ENCODE measurements at places on chromosomes 7 and 10. TPM values are rescaled to one million over a fixed set of nuclear protein-coding genes. Genes with fewer than 3 reads are reported as not detected.
A peak's percentile ranks its signal among the peaks of the same experiment; 100 is the strongest.

PAX4 gene
- 0.33 TPM for total RNA-seq

ANKMY2 gene
- 20.5 TPM for total RNA-seq

MACROH2A2 gene
- total RNA-seq: 75.2 TPM

TRIM73 gene
- 7.4 TPM for total RNA-seq

VCL gene
- 200 TPM for total RNA-seq

PTN gene
- 1.7 TPM for total RNA-seq

DNA sequence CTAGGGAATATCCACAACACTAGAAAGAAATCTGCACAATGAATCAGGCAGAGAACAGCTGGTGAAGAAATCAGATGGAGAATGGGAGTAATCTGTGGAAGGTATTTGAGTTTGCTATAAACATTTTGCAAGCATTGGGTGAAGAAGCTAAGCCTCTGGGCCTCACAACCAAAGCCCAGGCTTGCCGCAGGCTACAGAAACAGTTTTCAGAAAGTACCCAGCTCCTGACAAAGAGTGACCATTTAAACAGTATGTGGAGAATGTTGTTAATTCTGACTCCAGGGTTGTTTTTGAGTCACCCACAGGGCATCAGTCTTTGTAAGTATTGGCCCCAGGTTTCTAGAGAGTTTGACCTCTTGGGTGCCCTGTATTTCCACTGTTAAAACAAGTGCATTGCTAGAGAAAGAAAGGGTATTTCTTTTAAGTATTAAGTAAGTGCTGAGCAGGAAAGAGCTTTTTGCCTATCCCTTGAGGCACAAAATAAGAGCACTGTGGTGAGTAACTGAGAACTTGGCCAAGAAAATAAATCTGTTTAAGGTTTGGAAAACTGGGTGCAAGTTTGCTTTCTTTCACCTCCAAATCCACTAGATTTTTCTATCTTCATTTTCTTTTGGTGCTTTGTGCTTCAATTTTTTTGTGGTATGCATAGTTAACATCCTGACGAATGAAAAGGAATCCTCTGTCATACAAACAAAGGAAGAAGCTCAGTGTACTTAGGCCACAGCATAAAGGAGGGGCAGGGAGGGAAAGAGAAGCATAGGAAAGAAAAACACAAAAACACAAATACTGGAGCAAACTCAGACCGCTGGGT lies 691.8 kb downstream of the SUGCT start:
- peaks cover 1% of the 10 kb centered on the region for H3K27me3 ChIP-seq
- H3K4me3 ChIP-seq: no peak overlapping the region
- no peak overlapping the region for H3K27ac ChIP-seq

GRCh38 chr7:117034851-117035464 lies 81.7 kb downstream of the ST7 start:
- H3K27ac ChIP-seq: peak overlapping the region; percentile 93
- peaks cover 28% of the 10 kb centered on the region for H3K4me1 ChIP-seq
- no peak for DNase-seq
- no peak overlapping the region for H3K4me3 ChIP-seq

DNA sequence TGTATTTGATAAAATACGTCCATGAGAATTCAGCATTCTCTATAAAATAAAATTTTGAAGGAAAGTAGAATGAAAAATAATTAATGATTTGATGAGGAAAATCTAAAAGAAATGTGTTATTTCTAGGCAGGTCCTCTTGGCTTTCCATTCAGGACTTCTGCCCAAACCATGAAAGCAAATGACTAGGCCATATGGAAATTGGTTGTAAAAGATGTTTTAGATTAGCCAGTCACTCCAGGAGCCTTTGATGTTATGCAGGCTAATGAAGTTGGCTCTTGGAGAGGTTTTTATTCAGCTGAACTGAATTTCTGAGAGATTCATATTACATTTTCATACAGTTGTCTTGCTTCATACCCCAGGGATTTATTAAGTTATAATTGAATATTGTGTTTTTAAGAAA lies 452.8 kb downstream of the SDK1 start:
- H3K36me3 ChIP-seq: no peaks in the 10 kb centered on the region
- H3K4me1 ChIP-seq: peaks cover 5% of the 10 kb centered on the region
- H3K27me3 ChIP-seq: no peaks in the 10 kb centered on the region
- no peak overlapping the region for H3K4me3 ChIP-seq
- H3K27ac ChIP-seq: no peak overlapping the region

- no peak overlapping the region for H3K4me3 ChIP-seq
- peaks cover 4% of the 10 kb centered on the region for H3K27me3 ChIP-seq
- H3K36me3 ChIP-seq: peaks cover 4% of the 10 kb centered on the region
- peaks cover 51% of the 10 kb centered on the region for H3K4me1 ChIP-seq
Observed at GRCh38 chr7:112134039-112134438, 72.2 kb downstream of the DOCK4 start.

DNA sequence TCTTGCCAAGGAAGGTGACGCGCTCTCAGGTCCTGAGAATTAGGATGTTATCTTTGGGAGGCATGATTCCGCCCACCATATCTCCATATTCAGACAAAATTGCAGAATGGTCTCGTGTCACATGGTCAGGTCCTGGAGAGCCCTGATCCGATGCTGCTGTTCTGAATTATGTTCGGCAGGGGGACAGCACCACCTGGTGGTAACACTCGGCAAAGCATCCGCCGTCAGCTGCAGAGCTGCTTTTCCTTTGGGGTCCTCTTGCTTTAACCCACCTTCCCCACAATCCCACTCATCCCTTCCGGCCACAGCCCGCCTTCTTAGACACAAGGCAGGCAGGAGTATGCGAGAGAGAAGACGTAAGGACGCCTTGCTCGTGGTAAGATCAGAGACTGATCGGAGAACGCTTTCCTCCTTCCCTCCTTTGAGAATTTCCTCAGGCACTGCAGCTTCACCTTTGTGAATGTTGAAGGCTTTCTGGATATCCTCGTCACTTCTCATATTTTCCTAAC lies 327.8 kb upstream of the C7orf33 start:
- no peaks in the 10 kb centered on the region for H3K36me3 ChIP-seq
- no peak overlapping the region for H3K27ac ChIP-seq
- H3K4me1 ChIP-seq: peaks cover 6% of the 10 kb centered on the region
- DNase-seq: peak; percentile 83
- H3K4me3 ChIP-seq: peak overlapping the region; percentile 75

DNA sequence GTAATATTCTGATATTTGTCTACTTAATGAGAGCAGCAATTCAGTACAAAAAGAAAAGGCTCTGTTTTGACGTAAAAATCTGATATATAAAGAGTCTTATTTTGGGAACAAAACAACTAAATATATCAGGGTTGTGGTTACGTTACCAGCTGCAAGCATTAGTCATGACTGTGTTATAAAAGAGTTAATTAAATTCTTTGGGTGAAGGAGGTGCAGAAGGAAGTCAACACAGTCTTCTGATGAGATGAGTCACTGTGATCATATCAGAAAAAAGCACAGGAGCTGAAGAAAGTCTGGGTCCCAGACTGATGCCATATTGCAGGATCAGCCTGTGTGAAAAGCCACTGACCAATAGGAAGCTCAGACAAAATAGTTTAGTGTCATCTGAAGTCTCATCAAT lies 234.3 kb upstream of the TEX47 start:
- H3K4me3 ChIP-seq: no peak overlapping the region
- no peak for DNase-seq
- H3K27me3 ChIP-seq: no peaks in the 10 kb centered on the region
- no peak overlapping the region for H3K27ac ChIP-seq
- no peaks in the 10 kb centered on the region for H3K4me1 ChIP-seq

GRCh38 chr10:79229071-79229541 lies 118.2 kb upstream of the PPIF start:
- H3K27ac ChIP-seq: peak overlapping the region; percentile 84
- peaks cover 43% of the 10 kb centered on the region for H3K4me1 ChIP-seq
- peak overlapping the region; percentile 18 for H3K4me3 ChIP-seq
- peaks cover 12% of the 10 kb centered on the region for H3K36me3 ChIP-seq

GRCh38 chr10:23439961-23440889 lies 1.4 kb downstream of the OTUD1 start:
- peaks cover 22% of the 10 kb centered on the region for H3K4me1 ChIP-seq
- H3K4me3 ChIP-seq: peak overlapping the region; percentile 93
- peak; percentile 20 for DNase-seq
- H3K27me3 ChIP-seq: peaks cover 14% of the 10 kb centered on the region

DNA sequence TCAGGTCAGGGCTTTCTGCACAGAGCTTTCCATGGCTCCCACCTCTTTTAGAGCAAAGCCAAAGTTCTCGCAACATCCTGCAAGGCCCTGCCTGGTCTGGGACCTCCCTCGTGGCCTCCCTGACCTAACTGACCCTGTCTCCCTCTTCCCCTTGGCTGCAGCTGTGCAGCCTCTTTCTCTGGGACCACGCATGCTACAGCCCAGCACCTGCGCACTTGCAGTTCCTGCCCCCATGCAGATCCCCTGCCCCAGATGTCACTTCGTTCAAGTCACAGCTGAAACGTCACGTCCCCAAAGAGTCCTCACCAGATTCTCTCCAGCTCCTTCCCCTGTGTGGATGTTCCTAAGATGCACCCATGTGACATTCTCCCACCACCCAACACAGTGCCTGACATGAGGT lies 61.2 kb upstream of the ZNF716 start:
- no peak overlapping the region for H3K4me3 ChIP-seq
- H3K36me3 ChIP-seq: peaks cover 22% of the 10 kb centered on the region
- H3K4me1 ChIP-seq: no peaks in the 10 kb centered on the region
- peaks cover 9% of the 10 kb centered on the region for H3K27me3 ChIP-seq
- no peak for DNase-seq
